ENCODE measurements at places on chromosomes 4 and X.

- DNase-seq: no peak
Observed at GRCh38 chr4:152408514-152409327, 127.2 kb downstream of the FBXW7 start.

- DNase-seq: no peak
Observed at GRCh38 chr4:145503486-145504072, 21.9 kb downstream of the SMAD1 start.

GRCh38 chrX:13891377-13892140 lies 74.7 kb upstream of the GPM6B start:
- DNase-seq: no peak

DNA sequence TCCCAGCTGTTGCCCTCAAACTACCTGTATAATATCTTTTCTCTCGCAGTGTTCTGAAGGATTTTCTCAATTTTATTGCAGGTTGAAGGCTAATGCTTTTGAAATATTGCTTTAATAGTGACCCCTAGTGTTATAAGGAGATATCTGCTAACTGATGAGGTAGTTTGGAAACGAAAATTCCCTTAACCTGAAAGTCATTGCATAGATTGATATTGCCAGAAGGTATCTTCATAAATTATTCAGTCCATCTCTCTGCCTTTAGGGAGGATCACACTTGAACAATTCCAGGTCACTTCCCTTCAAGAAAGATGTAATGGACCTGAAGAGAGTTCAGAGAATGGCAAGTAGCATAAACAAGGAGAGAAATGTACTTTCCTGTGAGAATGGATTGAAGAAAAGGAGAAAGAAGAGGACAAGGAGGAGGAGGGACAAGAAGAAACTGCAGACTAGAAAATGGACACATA lies 44.1 kb downstream of the TIGD4 start:
- no peak for DNase-seq

GRCh38 chr4:115763051-115763450 lies 649.6 kb upstream of the NDST4 start:
- no peak for DNase-seq

- DNase-seq: no peak
Observed at GRCh38 chr4:177308125-177308524, 1.5 kb upstream of the NEIL3 start.

GRCh38 chrX:78109458-78109857 lies 5.4 kb downstream of the PGK1 start:
- no peak for DNase-seq

DNA sequence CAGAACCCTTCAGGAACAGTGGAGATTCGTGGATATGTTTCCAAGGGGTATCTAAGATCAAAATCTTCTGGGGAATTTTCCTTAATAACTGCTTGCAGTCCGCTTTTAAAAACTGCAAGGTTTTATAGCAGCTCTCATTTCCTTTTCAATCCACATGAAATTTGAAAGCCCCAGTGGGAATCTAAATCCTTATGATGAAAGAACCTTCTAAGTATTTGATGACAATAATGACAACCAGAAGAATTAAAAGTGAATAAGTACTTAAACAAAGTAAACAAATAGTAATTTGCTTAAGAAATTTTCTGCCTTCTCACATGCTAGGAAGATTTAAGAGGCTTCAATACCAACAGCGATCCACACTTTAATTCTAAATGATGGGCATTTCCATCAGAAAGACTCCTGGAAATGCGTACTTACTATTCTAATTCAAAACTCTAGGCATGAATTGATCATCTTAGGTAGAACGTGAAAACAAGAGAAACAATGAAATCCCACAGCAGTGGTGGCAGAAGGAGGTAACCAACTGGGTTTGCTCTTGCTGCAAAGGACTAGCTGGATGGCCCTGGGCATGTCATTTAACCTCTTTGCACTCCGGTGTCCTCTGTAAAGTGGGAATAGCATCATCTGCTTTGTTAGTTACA lies 37.6 kb upstream of the S100G start:
- no peak for DNase-seq

GRCh38 chr4:41432881-41433280 lies 105.1 kb upstream of the LIMCH1 start:
- no peak for DNase-seq

DNA sequence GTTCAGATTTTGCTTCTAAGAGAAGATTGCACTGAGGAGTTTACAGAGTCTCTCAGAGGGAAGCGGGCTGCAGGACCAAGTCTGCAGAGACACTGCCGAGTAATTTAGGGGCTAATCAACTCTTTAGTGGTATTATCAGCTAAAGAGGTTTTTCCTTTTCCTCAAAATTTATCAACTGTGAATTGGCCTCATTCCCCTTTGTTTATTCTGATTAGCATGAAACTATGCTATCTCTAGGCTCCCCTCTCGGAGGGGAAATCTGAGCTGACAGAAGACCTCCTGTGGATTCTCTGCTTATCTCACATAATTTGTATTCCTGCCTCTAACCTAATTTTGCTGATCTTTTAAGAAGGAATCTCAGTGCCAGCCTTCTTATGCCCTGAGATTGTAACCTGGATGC lies 201.0 kb downstream of the DCTD start:
- no peak for DNase-seq

- DNase-seq: no peak
Observed at GRCh38 chrX:959595-959994, 252.9 kb downstream of the CRLF2 start.

GRCh38 chrX:121254336-121254735 lies 206.9 kb downstream of the GLUD2 start:
- no peak for DNase-seq

DNA sequence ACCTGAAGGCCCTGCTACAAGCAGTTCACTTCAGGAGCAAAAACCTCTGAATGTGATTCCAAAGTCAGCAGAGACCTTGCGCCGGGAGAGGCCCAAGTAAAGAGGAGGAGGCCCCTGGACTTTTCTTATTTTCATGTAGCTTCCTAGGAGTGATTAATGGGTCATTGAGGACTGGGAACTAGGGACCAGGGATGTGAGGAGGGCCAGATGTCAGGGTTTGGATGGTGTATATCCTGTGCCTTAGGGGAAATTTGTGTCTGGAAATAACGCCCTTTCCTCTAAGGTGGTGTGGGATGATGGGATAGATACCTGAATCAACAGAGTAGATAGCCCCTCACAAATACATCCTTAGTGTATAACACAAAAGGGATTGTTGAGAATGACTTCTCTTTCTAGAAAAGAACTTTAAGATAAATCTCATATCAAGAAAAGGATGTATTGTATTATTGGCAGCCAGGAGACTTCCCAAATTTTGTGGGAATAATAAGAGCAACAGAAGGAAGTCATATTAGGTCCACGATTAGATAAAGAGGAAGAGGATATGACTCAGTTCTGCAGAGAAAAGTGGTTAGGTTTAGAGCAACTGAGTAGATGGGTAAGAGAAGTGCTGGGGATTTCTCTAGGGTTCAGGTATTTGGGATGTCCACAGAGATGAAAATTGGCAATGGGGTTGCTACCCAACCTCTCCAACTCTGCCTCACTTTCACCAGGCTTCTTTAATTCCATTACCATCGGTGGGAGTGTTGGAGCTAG lies 1.1 kb downstream of the ITGB1BP2 start:
- no peak for DNase-seq

- DNase-seq: no peak
Observed at GRCh38 chr4:123790681-123791080, 394.1 kb downstream of the SPRY1 start.

- DNase-seq: no peak
Observed at GRCh38 chr4:105179539-105180401, 33.1 kb downstream of the TET2 start.

DNA sequence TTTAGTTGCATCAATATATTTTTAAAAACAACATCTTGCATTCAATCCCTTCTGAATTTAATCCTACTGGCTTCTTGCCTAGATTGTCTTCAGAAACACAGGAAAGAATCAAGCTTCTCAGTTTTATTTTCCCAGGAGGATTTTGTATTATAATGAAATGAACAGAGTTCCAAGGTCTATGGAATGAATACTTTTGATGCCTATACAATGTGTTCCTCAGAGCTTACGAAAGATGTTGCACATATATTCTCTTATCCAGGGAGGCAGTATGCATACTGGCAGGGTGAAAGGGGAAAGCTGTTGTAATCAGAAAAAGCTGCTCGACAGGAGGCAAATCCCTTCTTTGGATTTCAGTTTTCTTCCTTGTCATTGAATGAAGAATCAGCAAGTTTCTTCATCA lies 8.8 kb downstream of the TMPRSS11D start:
- DNase-seq: no peak

GRCh38 chr4:6687947-6688878 lies 5.5 kb upstream of the S100P start:
- DNase-seq: no peak

GRCh38 chrX:151151665-151152267 lies 24.6 kb upstream of the GPR50 start:
- peak; percentile 2 for DNase-seq

- no peak for DNase-seq
Observed at GRCh38 chrX:71919431-71919830, 8.8 kb downstream of the NHSL2 start.

GRCh38 chr4:56650262-56651055 lies 30.6 kb downstream of the HOPX start:
- no peak for DNase-seq
